ENCODE measurements at places on chromosomes 3 and 15.
A peak's percentile ranks its signal among the peaks of the same experiment; 100 is the strongest.

- DNase-seq: no peak
These were observed 46.3 kb upstream of the ATP11B start for GRCh38 chr3:182746959-182747358.

- DNase-seq: no peak
These were observed 126.7 kb downstream of the ALCAM start for GRCh38 chr3:105493305-105493892.

DNA sequence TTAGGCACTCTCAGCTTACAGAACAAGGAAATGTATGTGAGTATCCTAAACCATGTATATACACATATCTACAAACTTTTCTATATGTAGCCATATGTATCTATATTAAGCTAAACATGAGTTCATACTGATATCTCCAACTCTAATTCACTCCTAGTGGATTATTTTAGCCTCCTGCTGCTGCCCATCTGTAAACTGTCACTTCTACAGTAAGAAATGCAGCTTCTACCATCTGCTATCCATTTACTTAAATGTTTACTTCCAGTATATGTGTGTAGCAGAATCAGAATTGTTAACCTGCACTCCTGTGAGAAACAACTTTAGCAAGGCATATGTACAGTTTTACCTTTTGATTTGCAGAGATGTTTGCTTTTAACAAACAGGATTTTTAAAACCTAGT is 478.5 kb upstream of the CBLB start:
- DNase-seq: no peak

DNA sequence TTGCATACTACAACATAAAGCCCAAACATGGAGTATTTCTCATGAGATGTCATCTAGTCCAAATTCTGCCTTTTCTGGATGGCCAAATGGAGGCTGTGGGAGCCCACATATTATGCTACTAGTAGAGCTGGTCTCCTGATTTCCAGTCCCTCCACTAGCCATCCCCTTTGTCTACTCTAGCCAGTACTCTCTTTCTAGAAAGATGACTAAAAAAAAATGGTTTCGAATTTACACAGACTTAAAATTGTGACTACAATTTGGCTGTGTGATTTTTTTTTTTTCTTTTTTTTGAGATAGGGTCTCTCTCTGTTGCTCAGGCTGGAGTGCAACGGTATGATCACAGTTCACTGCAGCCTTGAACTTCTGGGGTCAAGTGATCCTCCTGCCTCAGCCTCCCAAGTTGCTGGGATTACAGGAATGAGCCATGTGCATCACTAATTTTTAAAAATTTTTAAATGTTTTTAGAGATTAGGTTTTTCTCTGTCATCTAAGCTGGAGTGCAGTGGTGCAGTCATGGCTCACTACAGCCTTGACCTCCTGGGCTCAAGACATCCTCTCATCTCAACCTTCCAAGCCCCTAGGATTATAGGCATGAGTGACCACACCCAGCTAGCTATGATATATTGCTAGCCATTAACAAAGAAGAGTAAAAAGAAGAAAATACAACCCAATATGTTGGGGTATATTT is 273.9 kb downstream of the ADAMTSL3 start:
- DNase-seq: no peak

DNA sequence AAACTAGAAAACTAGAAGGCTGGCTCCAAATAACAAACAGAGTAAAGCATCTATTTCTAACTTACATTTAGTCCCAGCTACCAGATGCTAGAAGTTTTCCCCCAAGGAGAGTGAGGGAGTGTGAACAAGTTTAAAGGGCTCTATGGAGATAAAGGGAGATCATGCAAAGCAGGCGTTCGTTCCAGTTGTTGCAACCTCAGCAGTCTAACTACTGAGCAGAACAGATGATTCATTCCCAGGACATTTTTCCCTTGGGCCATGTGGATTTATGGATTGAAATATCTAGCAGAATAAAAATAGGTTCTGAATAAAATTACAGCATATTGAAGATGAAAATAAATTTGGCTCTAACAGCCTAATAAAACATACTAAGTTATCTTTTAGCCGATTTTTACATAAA is 154.8 kb upstream of the TTC14 start:
- DNase-seq: no peak

- no peak for DNase-seq
These were observed 87.0 kb downstream of the KLHL25 start for GRCh38 chr15:85707519-85708338.

DNA sequence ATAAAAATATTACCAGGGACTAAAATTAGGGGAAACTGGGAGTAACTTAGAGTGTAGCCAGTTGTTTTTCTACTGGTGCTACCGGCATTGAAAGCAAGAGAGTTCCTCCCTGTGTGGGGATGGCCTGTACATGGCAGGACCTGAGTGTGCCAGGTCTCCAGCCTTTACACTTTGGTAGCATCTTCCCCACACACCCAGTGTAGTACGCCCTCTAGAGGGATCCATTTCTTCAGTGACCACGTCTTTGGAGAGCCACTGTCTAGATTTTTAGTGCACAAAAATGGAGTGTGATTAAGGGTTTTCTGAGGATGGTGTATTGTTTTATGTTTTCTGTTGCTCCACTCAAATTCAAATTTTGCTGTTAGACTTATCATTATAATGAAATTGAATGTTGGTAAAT is 507.0 kb upstream of the TPRG1 start:
- DNase-seq: no peak

- no peak for DNase-seq
These were observed 942.0 kb downstream of the ROBO1 start for GRCh38 chr3:78825858-78826215.

- peak; percentile 19 for DNase-seq
These were observed 762 bp downstream of the NCK1 start for GRCh38 chr3:136862617-136863322.

DNA sequence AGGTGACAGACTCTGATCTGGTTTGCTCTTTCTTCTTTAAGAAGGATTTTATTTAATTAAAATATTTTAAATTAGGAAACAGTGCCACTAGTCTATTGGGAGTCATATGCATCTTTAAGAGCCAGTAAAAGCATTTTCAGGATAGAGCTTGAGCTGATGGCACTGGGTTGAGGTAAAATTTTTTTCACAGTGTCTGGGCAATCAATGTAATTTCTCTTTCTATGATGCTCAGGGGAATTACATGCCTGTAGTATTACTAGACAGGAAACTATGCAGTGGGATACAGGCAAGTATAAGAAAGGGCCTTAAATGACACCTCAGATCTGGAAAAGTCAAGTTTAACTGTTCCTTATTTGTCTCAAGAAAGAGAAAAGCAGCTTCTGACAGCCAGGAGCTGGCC is 76.4 kb downstream of the GAP43 start:
- DNase-seq: no peak

DNA sequence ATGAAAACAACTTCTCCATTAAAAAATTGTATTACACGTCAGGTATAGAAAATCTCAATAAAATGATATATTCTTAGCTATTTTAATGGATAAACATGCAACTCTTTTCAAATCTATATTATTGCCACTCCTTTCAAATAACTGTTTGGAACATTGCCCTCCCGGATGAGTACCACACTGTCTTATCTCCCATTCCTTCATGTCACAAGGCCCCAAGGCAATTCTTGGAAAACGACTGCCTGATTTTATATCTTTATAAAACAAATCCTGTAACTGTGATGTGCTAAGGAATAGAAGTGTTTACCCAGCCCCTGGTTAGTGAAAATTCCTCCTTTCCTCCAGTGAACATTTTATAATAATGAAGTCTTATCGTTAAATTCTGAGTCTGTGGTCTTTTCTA is 6.2 kb upstream of the ZNF619 start:
- DNase-seq: no peak

- no peak for DNase-seq
These were observed 28.5 kb upstream of the APOD start for GRCh38 chr3:195612075-195612800.

Data from stimulated activated CD4-positive, alpha-beta T cell treated with anti-CD3 and anti-CD28 coated beads, Interleukin-1b, Interleukin-23, amount 100 ng/mL, for 4 hours (primary cell).